ENCODE measurements at places on chromosomes 7 and 10.

GRCh38 chr7:151119055-151119415, 32.8 kb downstream of the AGAP3 start:
- no peak for DNase-seq

GRCh38 chr7:124403112-124403511, 362.5 kb downstream of the GPR37 start:
- DNase-seq: no peak

DNA sequence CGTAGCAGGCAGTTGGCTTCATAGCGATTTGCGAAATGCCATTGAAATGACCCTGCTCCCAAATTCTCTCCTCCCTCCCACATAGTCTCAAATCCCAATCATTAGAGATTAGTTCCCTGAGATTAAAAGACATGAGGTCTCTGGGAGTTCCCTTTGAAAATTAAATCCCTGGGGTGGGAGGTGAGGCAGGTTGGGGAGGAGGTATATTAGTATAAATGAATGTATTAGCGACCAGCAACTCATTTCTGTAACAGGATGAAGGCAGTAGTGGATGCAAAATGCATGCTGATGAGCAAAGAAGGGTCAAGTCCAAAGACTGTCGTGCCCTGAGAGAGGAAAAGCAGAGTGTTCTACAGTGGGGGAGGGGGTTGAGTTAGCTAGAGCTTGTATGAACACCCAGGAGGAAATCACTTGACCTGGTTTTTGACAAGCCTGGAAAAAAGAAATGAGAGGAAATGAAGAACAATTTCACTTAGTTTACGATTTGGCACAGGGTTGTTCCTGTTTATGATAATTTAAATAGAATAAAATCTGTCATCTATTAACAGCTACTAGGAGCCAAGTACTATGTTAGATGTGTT, 79.6 kb upstream of the MTPN start:
- DNase-seq: no peak

DNA sequence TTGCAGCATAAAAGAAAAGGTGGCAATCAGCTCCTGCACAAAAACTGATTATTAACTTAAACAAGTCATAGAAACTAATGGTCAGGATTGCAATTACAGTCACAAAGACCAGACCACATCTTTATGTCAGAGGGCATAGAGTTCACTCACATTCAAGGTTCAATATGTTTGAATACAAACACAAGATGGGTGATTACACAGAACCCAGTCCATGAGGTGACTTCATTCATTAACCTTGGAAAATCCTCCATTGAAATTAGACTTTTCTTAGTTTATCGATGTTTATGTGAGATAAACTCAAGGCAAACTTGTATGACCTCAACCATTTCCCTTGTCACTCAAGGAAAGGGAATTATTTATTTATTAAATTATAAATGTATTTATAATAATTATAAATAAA, 388.6 kb upstream of the LRRTM3 start:
- no peak for DNase-seq

DNA sequence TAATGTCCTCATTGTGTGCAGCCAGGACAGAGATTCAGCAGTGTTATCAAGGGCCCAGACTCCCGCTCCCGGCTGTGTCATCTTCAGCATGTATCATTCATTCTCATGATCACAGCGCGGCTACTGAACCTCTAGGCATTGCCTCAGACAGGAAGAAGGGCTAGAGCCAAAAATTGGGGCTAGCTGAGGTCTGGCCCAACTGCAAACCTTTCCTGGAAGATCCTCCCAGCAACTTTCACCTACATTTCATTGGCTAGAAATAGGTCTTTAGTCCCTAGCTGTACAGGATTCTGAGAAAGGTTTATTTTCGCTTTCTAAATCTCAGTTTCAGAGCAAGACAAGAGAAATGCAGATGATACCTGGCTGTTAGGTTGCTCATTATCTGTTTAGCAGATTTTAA, 81.9 kb downstream of the CREM start:
- no peak for DNase-seq

DNA sequence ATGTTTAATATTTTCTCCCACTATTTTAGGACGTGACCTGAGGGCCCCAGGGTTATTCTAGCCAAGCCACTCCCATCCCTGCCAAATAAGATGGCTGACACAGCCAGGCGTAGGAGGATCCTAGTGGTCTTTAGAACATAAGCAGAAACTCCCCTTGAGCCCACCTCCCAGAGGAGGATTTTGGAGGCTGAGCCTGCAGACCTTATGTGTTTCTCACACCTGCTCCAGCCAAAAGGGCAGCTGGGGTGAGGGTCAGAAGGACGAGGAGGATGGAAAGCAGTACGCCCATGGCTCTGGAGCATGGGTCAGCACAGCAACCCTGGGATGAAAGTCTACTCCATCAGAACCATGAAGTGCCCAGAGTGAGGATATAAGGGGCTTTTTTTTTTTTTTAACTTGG, 39.9 kb downstream of the PDLIM1 start:
- no peak for DNase-seq

DNA sequence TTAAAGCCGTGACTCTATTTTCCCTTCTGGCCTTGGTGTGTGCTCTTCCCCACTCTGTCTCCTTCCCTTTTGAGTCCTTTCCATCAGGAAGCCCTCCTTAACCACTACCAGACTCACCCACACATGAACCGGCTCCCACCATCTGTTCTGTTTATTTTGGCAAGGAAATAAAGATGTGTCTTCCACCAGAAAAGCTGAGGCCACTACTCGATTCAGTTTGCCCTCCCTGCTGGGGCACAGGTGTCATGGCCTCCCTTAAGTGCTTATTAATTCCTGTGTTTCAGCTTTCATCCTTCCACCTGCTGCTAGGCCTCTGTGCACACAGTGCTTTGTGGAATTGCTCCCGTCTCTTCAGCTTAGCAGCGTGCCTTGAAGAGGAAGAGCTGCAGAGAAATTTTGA, 16.7 kb downstream of the POR start:
- no peak for DNase-seq

DNA sequence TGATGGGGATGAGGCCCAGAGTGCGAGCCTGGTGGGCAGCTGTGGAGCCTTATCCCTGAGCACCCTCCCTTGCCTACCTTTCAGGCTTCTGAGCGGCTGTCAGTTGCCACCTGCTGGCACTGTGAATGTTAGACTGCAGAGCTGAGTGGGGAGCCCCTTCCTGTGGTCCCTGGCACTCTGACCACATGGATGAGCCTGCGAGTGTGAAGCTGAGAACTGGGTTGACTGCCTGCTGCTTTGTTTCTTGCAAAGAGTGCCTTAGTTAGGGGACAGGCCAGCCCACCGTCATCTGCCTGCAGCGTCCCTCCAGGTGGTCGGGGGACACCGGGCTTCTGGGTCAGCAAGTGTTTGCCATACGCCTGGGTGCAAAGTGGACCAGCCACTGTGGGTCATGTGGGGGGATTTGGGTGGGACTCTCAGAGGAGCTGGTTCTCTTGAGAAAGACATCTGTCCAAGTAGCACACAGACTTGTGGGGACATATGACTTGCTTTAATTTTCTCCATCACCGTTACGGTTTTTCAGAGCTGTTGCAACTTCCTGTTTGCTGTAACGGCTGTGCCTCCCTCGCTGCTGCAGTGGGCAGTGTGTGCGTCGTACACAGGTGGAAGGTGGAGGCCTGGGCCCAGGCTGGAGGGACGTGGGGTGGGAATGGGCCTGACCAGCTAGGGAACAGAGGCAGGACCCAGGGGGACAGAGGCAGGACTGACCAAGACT, 13.7 kb downstream of the INPP5A start:
- no peak for DNase-seq

- no peak for DNase-seq
Observed at GRCh38 chr10:97468162-97468561, 22.2 kb downstream of the ZDHHC16 start.

DNA sequence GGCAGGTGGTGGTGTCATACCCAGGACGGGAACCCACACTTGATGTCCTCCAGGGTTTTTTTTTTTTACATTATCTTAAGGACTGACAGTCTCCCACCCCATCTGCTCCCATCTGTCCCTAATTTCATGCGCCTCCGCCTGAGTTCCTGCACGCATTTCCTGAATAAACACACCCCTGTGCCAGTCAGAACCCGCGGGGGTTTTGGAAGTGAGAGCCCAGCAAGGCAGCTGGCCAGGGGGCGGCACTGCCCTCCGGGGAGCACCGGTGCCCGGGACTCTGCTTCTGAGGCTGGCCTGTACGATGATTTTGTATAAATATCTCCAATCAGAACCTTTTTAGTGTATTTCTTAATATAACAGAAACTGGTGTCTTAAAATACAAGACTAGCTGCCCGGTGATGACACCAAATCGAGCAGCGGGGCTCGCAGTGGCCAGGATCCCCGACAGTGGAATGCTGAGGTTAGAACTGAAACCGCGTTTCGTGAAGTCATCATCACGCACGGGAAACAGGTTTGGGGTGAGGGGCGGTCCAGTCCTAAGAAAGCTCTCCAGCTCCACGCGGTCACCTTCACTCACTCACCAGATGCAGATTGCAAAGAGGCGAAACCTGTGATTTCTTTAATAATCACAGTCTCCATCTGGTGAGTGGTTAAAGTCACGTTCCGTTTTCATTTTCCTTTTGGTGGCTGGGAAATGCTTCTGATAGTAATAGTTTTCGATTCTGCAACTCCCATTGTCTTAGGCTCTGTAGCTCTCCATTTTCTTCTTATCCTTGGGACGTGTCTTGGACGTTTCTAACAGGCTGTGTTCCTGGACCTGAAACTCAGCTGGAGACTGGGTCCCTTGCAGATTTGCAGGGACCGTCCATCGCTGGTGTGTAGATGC, 19.7 kb downstream of the BNIP3 start:
- DNase-seq: no peak

- DNase-seq: no peak
Observed at GRCh38 chr7:1700536-1701333, 30.7 kb downstream of the ELFN1 start.

DNA sequence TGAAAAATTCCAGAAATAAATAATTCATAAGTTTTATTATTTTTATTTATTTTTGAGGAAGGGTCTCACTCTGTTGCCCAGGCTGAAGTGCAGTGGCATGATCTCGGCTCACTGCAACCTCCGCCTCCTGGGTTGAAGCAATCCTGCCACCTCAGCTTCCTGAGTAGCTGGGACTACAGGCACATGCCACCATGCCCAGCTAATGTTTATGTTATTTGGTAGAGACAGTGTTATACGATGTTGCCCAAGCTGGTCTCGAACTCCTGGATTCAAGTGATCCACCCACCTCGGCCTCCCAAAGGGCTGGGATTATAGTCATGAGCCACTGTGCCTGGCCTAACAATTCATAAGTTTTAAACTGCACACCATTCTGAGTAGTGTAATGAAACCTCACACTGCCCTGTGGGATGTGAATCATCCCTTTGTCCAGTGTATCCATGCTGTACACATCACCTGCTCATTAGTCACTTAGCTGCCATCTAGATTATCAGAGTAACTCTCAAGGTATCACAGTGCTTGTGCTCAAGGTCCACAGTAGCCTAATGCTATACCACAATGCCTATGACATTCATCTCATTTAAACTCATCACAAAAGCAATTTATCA, 17.9 kb downstream of the RTKN2 start:
- DNase-seq: no peak

DNA sequence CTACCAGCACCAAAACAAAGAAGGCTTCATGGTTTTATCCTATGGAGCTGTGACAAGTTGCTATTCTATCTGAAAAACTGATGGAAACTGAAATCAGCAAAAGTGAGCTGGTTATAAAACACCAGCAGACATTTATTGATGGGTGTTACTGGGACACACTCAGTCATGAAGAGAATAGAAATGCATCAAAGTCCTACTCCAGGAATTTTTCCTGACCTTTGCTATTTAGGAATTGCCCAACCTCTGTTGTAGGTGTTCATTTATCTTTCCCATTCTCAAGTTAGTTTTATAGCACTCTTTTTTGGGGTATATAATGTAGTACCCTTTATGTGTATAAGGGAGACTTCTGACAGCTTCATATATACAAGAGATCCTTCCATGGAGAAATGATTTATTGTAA, 533.2 kb downstream of the REEP3 start:
- DNase-seq: no peak

- no peak for DNase-seq
Observed at GRCh38 chr10:117214401-117214800, 17.1 kb downstream of the KCNK18 start.

DNA sequence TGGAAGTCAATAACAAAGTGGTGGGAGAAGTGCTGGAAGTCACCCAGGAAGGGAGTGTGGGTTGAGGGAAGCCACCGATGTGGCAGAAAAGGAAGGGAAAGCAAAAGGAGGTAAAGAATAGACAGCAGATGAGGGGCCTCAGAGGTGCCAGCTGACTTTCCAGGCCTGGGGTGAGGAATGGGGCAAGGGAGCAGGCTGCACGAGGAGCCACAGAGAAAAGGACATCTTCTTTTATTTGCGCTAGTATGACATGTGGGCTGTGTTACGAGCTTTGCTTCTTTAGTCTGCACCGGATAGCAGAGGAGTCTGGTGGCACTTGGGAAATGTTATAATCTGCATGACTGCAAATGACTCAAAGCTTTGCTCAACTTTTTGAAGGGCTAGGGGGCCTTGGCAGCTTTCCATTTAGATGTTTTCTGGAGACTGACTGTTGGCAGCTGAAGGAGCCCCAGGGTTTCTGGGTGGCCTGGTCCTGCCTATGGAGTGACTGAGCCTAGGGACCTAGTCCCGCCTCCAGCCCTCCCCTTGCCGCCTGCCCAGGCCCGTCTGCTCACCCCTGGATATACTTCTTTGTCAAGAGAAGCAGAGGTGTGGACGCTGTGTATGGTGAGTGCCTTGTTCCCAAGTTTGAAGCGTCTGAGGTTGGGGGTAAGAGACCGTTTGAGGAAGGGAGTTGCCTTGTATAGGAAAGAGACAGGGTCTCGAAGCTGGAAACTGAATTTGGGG, 5.1 kb downstream of the PRXL2A start:
- no peak for DNase-seq

GRCh38 chr7:26055241-26055640, 96.8 kb upstream of the NFE2L3 start:
- no peak for DNase-seq

DNA sequence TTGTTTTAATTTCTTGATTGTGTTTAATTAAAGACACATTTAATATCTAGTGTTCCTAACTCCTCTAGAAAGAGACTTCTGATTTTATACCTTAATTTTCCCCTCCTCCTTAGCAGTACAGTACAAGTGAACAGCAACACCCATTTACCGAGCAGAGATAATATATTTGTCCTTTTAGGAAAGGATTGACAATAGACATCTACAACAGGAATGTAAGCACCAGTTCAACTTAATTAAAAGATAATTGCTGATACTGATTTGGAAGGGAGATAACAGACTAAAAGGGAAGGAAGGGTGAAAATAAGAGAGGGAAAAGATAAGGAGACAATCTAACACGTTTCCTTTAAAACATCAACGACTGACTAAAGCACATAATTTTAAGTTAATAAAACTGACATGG, 119.3 kb downstream of the SRPK2 start:
- DNase-seq: no peak

- peak; percentile 63 for DNase-seq
Observed at GRCh38 chr10:11874568-11875493, 51.7 kb downstream of the PROSER2 start.
